Cortex of kidney (tissue), 1 donor: ENCODE measurements at places on chromosomes 12 and 14.

DNA sequence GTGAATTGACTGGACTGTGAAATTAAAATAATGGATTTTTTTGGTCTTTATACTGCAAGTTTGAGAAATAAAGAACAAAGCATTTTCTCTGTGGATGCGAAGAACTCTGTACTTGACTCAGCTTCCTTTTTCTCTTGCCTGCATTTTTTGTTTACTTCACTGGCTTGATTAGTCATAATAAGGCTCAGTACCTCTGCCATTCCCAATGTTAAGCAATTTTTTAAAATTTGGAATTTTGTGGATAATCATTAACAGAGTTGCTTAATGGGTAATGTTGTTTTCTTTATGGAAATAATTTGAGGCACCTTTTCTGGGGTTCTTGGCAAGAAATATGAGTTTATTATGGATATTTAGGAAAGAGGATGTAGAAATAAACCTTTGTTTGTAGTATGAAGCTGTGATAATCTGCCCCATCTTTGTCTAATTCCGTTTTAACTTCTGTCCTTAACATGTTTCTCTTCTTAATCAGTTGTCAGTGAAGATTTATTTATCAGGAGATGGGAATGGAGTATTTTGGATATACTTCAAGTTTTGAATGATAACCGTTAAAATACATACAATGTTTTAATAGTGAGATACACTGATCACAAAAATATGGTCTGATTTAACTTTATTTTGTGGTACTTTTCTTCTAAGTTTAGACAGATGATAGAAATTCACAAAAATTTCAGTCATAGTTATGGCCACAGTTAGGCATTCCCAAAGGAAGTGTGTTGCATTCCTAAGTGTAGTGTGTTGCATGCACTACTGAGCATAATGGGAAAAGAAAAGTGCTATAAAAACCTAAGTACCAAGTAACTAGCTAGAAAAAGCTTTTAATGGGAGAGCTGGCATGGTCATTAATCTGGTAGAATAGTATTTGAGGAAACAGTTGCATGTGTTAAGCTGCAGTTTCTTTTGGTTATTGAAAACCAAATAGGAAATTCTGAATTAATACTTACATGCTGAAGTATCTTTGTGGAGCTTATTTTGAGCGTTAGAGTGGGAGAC, 27.7 kb downstream of the WNK1 start:
- DNase-seq = no peak

GRCh38 chr12:5648692-5649359, 216.9 kb downstream of the NTF3 start:
- DNase-seq = no peak

- no peak for DNase-seq
Observed at GRCh38 chr12:26150736-26151450, 26.1 kb upstream of the BHLHE41 start.

GRCh38 chr12:8127138-8127537, 3.7 kb downstream of the CLEC4A start:
- DNase-seq = no peak

- DNase-seq = no peak
Observed at GRCh38 chr12:34598851-34599529, 576.7 kb downstream of the ALG10 start.

- no peak for DNase-seq
Observed at GRCh38 chr12:50024805-50025186, 498 bp downstream of the RACGAP1 start.

- no peak for DNase-seq
Observed at GRCh38 chr12:52828591-52829021, 5.5 kb downstream of the KRT79 start.

DNA sequence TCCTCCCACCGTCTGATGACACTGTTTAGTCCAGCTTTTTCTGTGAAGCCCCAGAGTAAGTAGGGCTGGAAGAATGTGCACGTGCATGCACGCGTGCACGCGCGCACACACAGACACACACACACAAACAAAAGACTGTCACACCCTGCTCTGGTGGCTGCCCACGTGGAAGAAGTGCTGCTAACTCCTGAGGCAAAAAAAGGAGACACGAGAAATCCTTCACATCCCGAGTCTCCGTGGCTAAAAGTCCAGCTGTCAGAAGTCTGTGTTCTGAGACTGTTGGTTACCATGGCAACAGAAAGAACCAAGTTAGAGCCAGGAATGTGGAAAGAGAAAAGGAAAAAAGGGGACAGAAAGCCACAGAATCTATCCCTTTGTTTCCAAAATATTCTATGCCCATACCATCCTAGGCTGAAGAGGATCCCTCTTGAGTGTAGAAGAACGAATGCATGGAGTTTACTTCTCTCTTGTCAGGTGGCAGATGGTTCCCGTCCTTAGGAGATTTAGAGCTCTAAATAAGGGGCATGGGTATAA, 1.6 kb upstream of the C12orf71 start:
- DNase-seq = no peak

DNA sequence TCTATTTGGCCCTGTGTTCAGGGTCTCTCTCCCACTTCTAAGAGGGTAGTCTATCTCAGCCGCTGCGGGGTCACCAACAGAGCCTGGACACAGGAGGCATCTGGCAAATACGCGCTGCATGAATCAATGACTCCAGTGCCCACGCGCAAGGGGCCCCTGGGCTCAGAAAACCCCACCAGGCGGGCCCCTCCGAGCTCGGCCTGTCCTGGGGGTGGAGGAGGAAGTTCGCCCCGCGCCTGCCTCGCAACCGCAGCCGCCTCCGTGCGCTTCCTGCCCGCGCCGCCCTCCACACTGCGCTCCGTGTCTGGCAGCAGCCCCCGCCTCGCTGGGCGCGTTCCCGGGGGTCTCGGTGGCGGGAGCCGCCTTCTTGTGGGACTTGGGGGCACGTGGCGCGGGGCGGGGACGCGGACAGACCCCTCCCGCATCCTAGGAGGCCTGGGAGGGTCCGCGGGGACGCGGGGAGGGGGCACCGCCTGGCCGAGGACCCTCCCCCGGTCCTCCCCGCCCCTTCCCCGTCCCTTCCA, 811 bp upstream of the FBRSL1 start:
- DNase-seq = no peak

GRCh38 chr14:55874785-55875184, 243.4 kb upstream of the PELI2 start:
- DNase-seq = no peak

DNA sequence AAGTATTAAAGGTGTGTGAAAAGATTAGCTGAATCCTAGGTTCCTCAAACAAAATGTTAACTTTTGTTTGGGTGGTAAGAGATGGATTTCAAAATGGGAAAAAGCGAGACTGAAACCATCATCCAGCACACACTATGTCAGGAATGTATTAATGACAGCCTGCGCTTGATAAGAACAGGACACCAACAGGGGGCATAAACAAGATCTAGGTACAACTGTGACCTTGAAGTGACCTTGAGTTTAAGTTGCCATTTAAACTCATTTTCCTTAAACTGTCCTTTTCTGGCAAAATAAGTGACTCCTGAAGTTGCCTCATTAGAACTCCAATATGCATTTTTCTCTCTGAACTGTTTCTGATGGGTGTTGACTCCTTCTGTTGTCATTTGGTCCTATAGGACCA, 17.1 kb downstream of the PRKCH start:
- no peak for DNase-seq

GRCh38 chr12:121277374-121277759, 19.1 kb downstream of the CAMKK2 start:
- DNase-seq = no peak
